NB4 (cell line): ENCODE measurements at places on chromosomes 3 and 15.

GRCh38 chr15:77608774-77609173 lies 23.9 kb downstream of the LINGO1 start:
- peak; percentile 54 for DNase-seq

- DNase-seq: peak; percentile 40
Measured at GRCh38 chr3:16240229-16241023, 24.3 kb downstream of the DPH3 start.

DNA sequence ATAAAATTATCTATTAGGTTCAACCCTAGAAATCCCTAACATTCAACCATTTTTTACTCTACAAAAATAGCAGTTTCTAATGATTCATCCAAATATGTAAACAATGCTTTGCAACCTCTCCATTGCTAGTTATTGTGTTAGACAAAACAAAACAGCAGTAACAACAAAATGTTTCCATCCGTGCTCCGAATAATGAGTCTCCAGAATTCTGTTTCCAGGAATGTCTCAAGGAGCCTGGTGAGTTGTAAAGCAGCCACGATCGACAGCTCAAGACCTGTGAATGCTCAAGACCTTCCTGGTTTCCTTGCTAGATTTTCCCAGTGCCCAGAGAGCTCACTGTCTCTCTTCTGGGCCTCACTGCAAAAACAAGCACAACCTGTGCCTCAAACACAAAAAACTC lies 49.9 kb downstream of the CHRD start:
- no peak for DNase-seq

- no peak for DNase-seq
Measured at GRCh38 chr15:30770759-30771158, 133.0 kb upstream of the FAN1 start.

DNA sequence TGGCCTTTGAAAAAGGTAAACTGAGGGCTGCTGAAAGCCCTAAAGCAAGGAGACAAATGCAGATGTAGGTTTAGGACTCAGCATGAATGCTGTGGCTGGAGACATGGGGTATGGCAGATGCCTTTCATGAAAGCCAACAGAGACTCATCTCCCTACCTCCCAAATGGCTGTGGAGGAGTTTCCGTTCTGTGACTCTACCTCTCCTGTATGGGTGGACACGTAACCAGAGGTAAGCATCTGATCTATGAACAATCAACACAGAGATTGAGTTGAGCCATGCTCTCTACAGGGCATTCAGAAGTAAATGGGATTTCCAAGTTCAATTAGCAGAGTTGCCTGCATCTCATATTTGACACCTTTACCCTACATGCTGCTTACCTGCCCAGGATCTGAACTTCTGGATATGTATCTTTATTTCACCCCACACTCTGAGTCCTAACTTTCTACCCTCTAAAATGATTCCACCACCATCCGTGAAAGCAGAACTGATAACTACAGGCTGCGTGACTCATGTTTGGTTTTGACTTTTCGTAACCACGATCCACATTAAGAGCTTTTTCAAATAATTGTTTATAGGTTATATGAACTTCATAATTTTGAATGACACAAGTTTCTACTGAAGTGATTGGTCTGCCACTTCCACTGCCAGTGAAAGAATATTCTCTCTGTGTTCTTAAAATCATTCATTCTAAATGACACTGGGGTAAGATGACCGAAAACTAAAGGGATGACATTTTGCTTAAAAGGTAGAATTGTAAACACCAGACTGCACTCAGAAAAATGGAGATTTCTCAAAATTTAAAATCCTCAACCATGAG lies 1058.7 kb downstream of the FHIT start:
- DNase-seq: peak; percentile 8

DNA sequence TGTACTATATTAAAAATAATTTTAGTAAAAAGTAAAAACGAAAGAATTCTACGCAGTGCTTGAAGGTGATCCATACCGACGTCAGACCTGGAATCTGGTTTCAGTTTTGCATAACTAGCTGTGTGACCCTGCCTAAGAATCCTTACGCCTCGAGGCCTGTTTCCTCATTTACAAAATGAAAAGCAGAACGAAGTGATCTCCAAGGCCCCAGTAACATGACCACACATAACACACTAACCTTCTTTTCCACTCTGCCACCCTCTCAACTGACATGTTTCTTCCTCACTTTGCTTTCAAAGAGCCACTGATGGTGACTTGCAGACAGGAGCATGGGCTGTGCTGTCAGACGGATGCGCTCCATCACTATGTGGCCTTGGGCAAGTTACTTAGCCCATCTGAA lies 4.8 kb downstream of the MESD start:
- peak; percentile 72 for DNase-seq

- no peak for DNase-seq
Measured at GRCh38 chr15:91318931-91319330, 218.9 kb downstream of the SV2B start.

- DNase-seq: no peak
Measured at GRCh38 chr15:67416891-67417290, 104.0 kb upstream of the C15orf61 start.

DNA sequence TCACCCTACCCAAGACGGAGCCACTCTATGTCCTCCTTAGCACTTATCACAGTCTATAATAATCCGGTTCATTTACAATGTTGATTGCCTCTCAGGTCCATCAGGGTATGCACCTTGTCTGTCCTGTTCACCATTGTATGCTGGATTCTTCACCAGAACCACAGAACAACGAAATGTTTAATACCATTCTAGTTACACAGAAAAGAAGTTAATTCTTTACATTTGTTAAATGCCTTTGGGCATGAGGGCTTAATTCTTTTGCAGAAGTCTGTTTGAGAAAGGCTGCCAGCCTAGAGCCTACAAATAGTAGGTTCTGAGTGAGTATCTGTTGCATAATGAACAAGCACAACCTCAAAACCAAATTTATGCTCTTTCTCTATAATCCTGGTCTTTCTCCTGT lies 22.6 kb downstream of the TTC23 start:
- no peak for DNase-seq

DNA sequence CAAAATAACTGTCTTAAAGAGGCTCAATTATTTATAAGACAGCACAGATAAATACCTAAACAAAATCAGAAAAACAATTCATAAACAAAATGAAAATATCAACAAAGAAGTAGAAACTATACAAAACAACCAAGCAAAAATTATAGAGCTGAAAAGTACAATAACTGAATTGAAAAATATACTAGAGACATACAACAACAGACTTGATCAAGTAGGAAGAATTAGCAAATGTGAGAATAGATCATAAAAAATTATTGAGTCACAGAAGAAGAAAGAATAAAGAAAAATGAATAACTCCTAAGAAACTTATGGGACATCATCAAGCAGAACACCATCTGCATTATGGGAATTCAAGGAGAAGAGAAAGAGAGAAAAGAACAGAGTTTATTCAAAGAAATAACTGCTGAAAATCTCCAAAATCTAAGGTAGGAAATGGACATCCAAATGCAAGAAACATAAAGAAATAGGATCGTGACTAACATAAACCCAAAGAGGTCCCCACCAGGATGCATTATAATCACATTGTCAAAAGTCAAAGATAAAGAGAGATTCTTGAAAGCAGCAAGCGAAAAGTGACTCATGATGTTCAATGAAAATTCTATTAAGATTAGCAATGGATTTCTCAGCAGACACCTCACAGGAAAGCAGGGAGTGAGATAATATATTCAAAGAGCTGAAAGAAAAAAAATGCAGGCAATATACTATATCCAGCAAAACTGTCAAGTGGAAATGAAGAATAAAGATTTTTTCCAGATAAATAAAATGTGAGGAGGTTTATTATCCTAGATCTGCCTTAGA lies 85.9 kb downstream of the DCLK3 start:
- DNase-seq: no peak

GRCh38 chr3:46708401-46709156 lies 7.4 kb downstream of the TMIE start:
- no peak for DNase-seq

DNA sequence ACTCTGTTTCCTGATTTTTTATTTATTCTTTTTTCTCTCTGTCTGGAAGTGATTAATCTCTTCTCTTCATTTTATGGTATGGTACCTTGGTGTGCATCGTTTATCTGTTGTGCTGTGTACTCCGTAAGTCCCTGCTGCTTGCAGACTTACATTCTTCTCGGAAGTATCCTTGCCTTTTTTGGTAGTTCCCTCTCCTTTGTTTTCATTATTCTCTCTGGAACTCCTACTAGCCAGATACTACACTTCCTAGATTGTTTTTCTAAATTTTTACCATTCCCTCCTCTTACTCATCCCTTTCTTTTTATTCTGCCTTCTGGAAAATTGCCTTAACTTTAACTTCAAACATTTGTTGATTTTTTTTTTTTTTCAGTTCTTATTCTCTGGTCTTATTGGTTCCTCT lies 27.2 kb downstream of the PIK3CA start:
- DNase-seq: no peak

DNA sequence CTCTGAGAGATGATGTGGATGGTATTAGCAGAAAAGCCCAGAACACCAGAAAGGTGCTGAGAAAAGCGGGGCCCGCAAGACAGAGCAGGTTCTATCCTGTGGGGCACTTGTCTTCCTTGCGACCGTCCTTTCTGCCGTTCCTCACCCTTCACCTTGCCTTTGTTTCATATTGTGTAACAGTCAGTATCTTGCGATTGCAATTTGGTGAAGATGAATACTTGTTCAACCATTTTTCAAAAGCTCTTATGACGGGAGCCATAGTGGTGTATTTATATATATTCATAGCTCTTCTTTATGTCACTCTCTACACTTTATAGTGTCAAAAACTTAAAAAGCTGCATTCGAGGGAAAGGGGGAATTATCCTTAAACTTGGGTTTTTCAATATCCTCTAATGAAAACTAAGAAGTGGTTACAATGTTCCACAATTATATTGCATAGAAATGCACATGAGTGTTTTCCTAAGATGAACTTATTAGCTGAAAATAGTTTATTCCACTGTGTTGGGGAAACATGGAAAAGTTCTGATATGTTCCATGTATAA lies 797 bp downstream of the MAP3K13 start:
- peak; percentile 15 for DNase-seq

GRCh38 chr3:5149306-5149880 lies 27.3 kb downstream of the ARL8B start:
- DNase-seq: no peak

GRCh38 chr15:86961669-86962068 lies 882.0 kb downstream of the AGBL1 start:
- no peak for DNase-seq

DNA sequence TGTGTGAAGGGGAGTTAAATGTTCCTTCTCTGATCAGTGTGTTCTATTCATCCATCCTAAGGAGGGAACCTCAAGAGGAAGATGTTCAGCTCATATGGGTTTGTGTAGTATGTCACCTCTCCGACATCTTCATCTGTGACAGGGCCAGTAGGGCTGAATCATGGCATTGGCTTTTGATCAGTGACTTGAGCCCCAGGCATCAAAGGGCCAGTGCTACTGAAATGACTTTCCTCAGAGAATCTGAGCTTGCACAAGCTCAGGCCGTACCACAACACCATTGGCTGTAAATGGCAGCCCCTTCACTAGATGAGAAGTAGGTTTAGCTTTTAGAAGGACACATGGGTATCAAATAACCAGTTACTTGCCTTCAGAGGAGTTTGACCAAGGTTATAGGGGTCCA lies 183.2 kb upstream of the NR2E3 start:
- no peak for DNase-seq

DNA sequence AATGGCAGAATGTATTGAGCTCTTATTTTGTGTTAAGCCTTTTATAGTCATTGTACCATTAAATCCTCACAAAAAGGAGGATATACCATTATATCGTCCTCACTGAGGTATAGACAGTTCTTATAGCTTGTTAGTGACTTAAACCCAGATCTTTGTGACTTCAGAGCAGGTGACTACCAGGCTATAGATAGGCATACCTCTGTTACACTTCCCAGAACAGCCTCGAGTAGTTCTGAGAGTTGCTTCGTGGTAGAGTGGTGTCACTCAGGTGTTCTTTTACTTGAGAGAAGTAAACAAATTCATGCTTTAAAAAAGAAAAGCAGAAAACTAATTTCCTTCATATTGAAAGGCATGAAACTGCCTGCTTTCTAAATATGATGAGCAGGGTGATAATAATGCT lies 59.9 kb downstream of the SEC22A start:
- no peak for DNase-seq

GRCh38 chr15:56804938-56805337 lies 71.6 kb upstream of the ZNF280D start:
- no peak for DNase-seq

- no peak for DNase-seq
Measured at GRCh38 chr3:70933105-70933810, 620.8 kb upstream of the MDFIC2 start.

GRCh38 chr3:121295979-121296378 lies 249.8 kb downstream of the POLQ start:
- DNase-seq: no peak

DNA sequence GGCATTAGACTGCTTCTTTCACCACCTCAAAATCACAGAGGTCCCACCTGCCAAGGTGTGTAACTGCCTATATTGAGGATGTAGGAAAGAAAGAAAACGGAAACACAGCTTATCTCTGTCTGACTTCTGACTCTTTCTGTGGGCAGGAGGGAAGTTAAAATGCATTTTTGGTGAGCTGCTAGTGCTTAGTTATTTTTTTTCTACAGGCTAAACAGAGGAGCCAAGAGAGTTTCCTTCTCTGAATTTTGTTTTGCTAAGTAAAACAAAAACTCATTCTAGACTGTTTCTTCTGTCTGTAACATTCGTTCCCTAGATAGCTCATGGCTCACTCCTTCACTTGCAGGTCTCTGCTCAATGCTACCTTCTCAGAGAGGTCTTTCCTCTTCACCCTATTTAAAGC lies 18.8 kb upstream of the AMOTL2 start:
- no peak for DNase-seq
